ENCODE measurements at places on chromosomes 6 and 20.

DNA sequence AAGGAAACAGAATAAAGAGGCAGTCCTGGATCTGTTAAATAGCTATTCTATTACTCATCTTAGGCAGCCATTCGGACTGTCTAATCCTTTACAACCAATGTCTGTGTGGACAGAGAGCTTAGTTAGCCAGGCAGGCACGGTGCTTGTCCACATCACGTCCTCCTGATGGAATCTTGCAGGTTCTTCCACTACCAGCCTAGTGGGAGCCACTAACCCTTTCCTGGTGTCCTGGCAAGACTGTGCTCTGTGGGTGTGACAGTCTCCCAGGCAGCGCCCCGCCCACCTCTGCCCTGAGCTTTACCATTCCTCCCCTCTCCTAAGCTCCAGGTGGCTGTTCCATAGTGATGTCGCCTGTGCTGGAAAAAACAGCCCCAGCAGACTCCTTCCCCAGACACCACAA, 78.3 kb upstream of the CLDN20 start:
- no peak for DNase-seq

- no peak for DNase-seq
Measured at GRCh38 chr6:157721426-157721825, 101.6 kb upstream of the SNX9 start.

- no peak for DNase-seq
Measured at GRCh38 chr20:15491575-15491974, 1081.7 kb downstream of the KIF16B start.

DNA sequence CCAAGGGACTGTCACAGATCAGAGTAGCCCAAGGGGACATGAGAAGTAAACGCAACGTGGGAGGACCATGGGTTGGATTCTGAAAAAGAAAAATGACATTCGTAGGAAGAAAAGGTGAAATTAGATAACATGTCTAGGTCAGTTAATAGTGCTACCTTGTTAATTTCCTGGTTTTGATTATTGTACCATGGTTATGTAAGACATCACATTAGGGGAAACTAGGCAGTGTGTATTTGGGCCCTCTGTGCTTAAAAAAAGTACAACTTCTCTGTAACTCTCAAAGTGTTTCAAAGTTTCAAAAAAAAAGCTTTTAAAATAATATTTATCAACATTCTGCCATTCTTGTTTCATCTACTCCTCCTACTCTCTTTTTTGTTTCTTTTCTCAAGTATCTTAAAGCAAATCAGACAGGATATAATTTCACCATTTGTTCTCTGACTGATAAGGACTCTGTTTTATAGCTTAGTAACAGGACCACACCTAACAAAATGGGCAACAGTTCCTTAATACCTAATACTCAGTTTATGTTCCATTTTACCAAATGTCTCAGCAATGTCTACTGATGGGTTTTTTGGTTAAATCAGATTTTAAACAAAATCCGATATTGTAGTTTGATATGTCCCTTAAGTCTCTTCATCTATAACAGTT, 97.1 kb upstream of the PLCB4 start:
- DNase-seq: no peak

- DNase-seq: no peak
Measured at GRCh38 chr6:139905404-139906052, 531.1 kb upstream of the CITED2 start.

- DNase-seq: no peak
Measured at GRCh38 chr20:12700701-12701100, 308.1 kb upstream of the SPTLC3 start.

DNA sequence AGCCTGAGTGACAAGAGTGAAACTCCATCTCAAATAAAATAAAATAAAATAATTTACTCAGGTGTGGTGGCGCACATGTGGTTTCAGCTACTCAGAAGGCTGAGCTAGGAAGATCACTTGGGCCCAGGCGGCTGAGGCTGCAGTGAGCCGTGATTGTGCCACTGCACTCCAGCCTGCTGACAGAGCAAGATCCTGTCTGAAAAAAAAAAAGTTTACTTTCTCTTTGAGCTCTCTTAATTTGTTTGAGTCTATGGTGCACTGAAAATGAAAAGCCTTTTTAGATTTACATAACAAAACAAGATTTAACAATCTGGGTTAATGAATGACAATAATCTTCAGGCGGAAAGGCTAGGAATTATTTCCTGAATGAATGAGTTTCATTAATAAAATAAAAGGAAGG, 23.3 kb upstream of the NHSL1 start:
- DNase-seq: no peak

DNA sequence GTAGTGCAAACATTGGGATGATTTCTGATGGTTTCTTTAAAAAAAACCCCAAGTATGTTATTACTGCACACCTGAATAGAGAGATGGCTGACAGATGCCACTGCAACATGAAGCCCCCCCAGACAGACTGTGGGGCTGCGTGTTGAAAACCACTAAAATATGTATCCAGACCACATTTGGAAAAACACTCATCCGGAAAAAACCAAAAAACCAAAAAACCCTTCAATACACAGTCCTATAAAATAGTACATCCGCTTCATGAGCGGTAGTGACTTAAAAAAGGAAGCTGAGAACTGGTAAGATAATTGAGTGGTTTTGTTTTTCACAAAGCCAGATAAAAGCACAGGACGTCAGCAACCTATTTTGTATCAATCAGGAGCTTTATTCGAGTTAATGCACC, 47.1 kb upstream of the EDN3 start:
- DNase-seq: no peak

- no peak for DNase-seq
Measured at GRCh38 chr6:166908811-166909210, 47.5 kb downstream of the RNASET2 start.

DNA sequence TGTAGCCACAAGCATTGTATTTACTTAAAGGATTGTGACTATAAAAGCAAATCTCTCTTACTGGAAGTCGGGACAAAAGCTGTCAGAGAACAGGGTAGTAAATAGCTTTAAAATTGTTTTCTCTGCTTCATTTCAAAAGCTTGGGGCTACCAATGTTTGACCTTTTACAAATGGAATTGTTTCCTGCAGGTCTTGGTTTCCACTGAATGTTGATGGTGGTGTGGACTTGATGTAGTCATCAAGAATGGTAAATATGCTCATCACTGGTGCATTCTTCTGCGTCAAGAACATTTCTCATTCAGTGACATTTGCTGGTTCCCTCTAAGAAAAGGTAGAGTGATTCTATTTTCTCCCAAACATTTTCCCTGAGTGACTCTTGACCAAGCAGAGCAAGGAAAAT, 435.4 kb upstream of the KHDRBS2 start:
- DNase-seq: no peak

GRCh38 chr20:47389867-47390347, 33.4 kb upstream of the ZMYND8 start:
- no peak for DNase-seq

DNA sequence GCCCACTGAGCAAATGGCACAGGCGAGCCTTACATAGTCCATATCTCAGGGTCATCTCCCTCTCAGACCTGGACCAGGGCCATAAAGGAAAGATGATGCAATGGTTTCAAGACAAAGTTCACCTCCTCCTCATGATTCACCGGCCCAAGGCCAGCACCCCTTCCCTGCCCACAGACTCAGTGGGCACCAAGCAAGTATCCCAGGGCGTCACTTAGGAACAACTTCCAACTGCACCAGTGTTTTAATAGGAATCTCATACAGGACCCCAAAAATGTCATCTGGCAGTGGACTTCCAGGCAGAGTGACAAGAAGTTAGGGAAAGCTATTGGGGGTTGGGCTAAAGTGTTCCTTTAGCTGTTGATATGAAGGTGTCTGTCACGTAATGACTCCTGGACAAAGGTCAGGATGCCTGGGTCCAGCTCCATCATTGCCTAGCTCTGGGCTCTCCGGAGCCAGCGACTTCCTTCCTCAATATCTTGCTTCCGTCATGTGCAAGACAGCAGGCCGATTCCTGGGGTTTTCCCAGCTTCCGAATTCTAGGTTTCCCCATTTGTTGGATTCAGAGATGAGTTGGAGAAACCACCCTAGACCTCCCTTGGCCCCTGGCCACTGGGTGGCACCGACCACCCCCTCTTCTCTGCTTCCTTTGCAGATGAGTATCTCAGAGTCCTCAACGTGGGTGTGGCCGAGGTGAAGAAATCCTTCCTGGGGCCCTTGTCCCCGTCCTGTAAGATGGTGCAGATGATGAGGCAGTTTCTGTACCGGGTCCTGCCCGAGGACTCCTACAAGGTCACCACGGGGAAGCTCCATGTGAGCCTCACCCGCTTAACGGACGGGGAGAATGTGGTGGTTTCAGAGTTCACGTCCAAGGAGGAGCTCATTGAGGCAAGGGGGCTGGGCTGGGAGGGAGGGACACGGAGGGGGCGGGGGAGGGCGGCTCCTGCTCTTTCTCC, 21.1 kb downstream of the PNPLA1 start:
- no peak for DNase-seq

DNA sequence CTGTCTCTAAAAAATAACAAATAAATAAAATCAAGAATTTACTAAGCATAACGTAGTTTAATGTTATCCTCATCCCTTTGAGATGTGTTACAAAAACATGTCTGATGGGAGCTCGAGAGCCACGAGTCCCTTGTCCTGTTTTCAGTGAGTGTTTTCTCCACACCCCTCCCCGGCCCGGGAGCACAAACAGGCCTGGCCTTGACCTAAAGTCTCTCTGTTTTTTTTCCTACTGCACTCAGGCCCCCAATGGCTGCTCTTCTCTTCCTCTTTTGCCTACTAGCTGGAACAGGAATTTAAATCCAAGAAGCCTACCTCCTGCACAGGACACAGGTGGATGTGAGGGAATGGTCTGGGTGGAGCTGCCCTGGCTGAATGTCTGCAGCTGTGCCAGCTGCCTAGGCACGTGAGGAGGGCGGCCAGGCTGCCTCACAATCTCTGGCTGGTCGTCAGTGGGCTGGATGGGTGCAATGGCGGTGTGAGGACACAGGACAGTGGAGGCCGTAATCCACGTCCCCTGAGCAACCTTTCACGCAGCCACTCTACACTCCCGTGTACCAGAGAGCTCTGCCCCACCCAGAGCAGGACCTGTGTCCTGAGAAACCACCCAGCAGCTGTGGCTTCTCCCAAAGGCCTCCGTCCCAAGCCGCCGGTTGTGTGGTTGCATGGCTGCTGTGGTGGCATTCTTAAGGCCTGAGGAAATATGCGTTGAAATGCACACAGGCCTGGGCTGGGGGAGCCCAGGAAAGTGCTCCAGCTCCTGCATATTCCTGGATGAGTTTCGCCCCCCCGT, 117.5 kb downstream of the FAM120B start:
- no peak for DNase-seq

- no peak for DNase-seq
Measured at GRCh38 chr6:72944660-72945059, 280.6 kb downstream of the KHDC1L start.

GRCh38 chr20:34491932-34492509, 24.2 kb upstream of the DYNLRB1 start:
- no peak for DNase-seq

DNA sequence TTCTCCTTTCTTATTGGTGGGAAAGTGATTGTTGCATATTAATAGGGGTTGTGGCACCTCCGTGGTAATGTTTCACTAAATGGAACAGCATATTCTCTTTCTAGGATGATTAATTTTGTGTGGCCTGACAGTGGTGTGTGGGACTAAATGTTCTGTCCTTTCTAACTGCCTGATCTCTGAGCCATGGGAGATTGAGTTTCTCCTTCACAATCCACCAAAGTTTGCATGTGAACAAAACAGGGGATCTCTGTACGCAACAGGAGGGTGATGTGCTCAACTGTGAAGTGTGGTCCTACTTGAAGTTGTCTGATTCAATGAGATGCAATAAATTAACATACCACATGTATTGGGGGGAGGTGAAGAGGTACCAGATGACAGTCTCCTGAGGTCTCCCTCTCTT, 19.3 kb downstream of the BCAS1 start:
- DNase-seq: no peak

GRCh38 chr20:36065427-36065998, 89.0 kb upstream of the EPB41L1 start:
- no peak for DNase-seq

DNA sequence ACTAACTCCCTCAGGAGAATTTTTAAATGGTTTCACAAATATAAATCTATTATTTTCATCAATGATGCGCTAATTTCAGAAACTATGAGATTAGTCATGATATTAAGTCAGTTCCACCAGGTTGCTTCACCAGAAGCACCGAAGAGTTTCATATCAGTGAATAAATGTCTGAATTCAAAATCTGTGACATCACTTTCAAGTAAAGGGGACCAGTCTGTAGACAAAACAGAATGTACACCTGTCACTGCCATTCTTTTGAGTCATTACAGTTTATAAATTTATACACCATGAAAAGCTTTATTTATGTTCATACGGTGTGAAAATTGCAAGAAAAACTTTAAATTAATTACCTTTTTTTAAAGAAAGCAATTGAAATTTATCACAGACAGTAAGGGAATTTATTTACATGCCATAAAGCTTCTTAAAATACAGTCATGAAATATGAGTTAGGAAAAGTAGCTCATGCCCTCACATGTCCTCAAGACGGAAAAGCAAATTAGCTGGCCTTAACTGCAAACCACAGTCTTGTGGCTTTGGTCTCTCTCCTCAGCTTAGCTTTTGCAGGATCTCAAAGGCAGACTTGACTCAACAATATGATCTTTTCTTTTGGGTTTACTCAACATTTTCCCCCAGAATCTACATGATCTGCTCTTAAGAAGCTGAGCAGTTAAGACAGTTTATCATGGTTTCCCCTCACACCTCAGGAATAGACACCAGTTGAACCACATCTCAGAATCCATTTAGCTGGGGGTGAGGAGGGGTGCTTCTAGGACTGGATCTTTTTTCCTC, 177.7 kb upstream of the MCHR2 start:
- no peak for DNase-seq

DNA sequence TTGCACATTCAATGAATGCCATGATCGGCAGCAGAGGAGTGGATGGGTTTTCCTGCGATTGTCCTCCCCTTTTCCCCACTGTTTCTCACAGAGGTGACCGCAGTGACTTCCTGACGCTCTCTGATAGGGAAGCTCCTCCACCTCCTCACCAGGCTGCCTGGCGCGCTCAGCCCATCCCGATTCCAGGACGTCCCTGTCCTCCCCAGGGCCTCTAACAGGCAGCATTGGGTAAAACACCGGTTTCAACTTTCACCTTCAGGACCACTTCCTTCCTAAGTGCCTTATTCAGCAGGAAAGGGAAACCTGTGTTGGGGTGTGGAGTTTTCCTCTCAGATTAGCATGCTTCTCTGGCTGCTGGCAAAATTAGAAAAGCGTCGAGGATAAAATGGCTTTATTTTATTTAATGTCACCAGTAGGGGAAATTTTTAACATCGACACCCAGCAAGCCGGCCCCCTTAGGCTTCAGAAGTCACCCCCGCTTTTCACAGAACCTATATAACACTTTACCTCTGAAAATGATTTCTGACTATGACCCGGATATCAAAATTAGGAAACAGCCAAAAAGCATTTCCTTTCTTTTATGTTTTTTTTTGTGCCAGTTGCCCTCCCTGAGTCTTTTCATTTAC, 570.4 kb upstream of the GJE1 start:
- DNase-seq: no peak

GRCh38 chr6:14871221-14871620, 374.6 kb upstream of the JARID2 start:
- no peak for DNase-seq

Measured in stimulated activated CD8-positive, alpha-beta memory T cell treated with anti-CD3 and anti-CD28 coated beads, Interleukin-2, amount 100 ng/mL, for 1 hour (primary cell).